ENCODE measurements at places on chromosomes 4 and X. TPM values are rescaled to one million over a fixed set of nuclear protein-coding genes. Genes with fewer than 3 reads are reported as not detected.

DNA sequence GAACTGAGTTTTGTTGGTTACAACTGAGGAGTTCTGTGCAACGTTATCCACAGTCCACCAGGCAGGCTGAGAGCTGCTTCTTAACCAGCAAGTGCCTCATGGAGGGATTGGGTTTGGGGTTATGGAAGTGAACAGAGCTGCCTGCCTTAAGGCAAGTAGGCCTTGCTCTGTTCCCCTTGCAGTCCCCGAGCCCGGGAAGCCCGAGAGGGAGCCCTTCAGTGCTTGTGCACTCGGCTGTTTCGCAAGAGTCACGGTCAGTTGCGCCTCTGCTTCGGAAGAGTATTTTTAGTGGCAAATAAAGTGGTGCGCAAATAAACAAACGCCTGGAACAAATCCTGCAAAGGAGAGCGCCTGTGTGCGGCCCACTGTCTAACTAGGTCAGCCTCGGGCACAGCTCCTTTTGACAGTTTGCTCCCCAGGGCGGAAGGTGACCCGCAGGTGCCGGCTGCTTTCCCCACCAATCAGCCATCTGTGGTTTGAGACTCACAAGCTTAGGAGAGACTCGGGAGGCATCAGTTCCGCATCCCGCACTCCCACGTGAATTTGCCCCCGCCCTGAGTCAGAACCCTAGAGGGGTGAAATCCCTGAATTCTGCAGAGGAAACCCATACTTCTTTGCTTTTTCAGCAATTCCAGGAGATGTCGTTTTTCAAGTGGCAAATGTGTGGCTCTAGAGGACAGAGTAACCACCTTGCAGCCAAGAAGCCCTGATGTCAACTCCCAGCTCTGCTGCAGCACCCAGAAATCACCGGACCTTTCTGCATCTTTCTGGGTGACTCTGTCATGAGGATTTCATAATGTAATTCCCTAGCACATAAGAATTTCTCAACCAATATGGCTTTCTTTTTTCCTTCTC, 56.8 kb downstream of the LGI2 start:
- no peak overlapping the region for H3K4me3 ChIP-seq
- no peaks in the 10 kb centered on the region for H3K4me1 ChIP-seq
- no peaks in the 10 kb centered on the region for H3K27me3 ChIP-seq

GRCh38 chrX:20487227-20487626, 220.5 kb upstream of the RPS6KA3 start:
- H3K36me3 ChIP-seq, result no peaks in the 10 kb centered on the region
- no peak overlapping the region for H3K27ac ChIP-seq
- no peak for DNase-seq

DNA sequence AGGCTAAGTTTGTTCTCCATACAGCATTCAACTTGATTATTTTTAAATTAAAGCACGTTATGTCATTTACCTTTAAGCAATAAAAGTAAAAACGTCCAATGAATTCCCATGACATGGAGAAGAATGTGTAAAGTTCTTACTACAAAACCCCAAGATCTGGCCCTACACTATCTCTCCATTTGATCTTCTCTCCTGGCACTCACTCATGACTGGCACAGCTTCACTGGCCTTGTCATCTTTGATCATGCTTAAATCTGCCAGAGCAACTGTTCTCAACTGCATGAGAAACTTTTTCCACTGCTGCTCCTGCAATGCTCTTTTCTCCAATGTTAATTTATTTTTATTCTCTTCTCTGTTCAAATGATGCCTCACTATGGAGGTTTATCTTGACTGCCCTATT, 1109.0 kb upstream of the IGFBP7 start:
- no peaks in the 10 kb centered on the region for H3K36me3 ChIP-seq
- DNase-seq, result no peak
- H3K27me3 ChIP-seq, result no peaks in the 10 kb centered on the region
- no peak overlapping the region for H3K4me3 ChIP-seq

DNA sequence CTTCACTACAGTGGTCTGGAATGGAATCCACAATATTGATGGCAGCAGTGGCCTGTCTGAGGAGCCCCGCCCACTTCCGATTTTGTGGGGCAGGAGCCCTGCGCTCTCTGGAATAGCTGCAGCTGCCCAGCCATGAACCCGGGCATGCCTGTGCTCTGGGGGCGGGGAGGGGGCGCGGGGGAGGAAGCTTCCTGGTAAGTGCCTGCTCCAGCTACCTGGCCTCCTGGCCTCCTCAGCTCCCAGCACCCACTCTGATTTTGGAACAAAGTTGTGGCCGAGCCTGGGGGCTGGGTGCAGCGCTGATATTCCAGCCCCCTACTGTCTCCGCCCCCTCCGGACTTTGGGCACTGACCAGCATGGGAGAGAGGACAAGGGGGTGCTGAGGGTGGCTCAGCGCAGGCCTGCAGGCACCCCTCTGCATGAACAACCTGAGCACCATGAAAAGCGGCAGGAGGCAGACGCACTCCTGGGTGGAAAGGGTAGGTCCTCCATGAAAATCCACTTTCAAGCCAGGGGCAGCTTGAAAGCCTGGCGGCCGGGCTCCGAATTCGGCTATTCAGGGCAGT, 972.7 kb upstream of the AGA start:
- no peak overlapping the region for H3K4me3 ChIP-seq
- H3K36me3 ChIP-seq, result no peaks in the 10 kb centered on the region
- no peaks in the 10 kb centered on the region for H3K27me3 ChIP-seq

GRCh38 chr4:61336916-61337315, 136.8 kb downstream of the ADGRL3 start:
- DNase-seq, result peak; percentile 17
- H3K36me3 ChIP-seq, result no peaks in the 10 kb centered on the region
- H3K4me3 ChIP-seq, result no peak overlapping the region

DNA sequence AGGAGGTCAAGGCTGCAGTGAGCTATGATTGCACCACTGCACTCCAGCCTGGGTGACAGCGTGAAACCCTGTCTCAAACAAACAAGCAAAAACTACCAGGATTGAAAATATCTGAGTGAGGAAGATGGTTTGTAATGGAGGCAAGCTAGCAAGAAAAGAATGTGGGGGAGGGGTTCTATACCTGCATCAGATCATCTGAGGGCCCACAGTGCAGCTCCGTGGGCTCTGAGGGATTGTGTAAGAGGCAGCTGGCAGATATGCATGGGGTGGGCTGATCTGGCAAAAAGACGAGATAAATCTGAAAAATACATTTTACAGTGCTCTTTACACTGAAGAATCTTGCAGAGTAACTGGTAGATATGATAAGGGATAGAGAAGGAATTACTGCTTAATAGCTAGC, 28.9 kb upstream of the CHRNA9 start:
- no peak for DNase-seq
- H3K4me1 ChIP-seq, result no peaks in the 10 kb centered on the region
- no peaks in the 10 kb centered on the region for H3K27me3 ChIP-seq
- no peaks in the 10 kb centered on the region for H3K36me3 ChIP-seq
- H3K4me3 ChIP-seq, result no peak overlapping the region

The FAM236B gene
- not detected for total RNA-seq

DNA sequence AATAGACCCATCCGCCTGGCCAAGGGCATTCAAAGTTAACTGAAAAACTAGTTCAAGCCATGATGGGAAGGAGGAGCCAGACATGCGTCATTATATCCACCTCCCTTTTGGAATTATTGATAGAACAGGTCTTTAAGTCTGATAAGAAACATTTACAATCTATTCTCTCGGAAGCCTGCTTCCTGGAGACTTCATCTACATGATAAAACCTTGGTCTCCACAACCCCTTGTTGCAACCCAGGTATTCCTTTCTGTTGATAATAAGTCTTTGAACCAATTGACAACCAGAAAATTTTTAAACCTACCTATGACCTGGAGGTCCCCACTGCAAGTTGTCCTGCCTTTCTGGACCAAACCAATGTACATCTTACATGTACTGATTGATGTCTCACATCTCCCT, 451.3 kb downstream of the NAF1 start:
- H3K27ac ChIP-seq, result no peak overlapping the region
- no peaks in the 10 kb centered on the region for H3K27me3 ChIP-seq
- H3K36me3 ChIP-seq, result no peaks in the 10 kb centered on the region
- H3K4me1 ChIP-seq, result no peaks in the 10 kb centered on the region
- DNase-seq, result no peak
- no peak overlapping the region for H3K4me3 ChIP-seq

- no peaks in the 10 kb centered on the region for H3K36me3 ChIP-seq
- no peaks in the 10 kb centered on the region for H3K4me1 ChIP-seq
- no peak overlapping the region for H3K4me3 ChIP-seq
- no peaks in the 10 kb centered on the region for H3K27me3 ChIP-seq
Observed at GRCh38 chrX:50723006-50723405, 91.0 kb downstream of the SHROOM4 start.

Data from body of pancreas (tissue), 4 donors.